ENCODE measurements at places on chromosomes 2 and 18.

- no peak for DNase-seq
Measured at GRCh38 chr18:361941-362310, 94.1 kb upstream of the THOC1 start.

- no peak for DNase-seq
Measured at GRCh38 chr2:40210344-40210967, 241.4 kb downstream of the SLC8A1 start.

- DNase-seq = no peak
Measured at GRCh38 chr2:96336873-96337272, 1.3 kb downstream of the NCAPH start.

DNA sequence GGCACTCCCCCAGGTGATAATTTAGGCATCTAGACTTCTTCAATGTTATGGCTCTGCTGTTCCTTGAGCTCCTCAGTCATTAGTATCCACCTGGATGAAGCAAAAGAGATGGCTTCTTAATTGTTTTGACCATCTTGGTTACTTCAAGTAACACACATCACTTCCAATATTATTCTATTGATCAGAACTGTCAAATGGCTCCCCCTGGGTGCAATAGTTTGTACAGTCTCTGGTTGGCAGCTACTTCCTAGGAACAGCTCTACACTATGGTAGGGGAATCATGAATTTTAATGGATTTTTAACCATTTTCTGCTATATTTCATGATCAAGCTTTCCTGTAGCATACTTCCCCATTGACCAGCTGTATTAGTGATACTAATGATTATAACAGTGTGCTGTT is 157.0 kb downstream of the NYAP2 start:
- DNase-seq = no peak

- no peak for DNase-seq
Measured at GRCh38 chr2:152453129-152453911, 118.3 kb downstream of the FMNL2 start.

DNA sequence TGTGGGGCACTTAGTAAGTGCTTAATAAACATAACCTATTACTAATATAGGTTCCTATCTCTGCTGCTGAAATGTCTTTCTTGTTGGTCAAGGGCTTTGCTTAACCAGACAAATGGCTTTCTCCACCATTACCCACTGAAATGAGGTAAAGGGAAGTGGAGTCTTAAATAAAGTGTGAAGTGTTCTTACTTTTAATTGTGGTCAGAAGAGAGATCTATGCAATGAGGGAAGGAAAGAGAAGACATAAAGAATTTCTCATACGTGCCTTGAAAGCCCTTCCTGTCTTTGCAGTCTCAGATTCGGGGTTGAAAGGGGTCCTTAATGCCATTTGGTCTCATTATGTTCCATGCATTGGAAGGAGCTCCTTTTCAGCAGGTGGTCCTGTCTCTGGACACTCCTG is 6.9 kb upstream of the CXCR4 start:
- DNase-seq = no peak

DNA sequence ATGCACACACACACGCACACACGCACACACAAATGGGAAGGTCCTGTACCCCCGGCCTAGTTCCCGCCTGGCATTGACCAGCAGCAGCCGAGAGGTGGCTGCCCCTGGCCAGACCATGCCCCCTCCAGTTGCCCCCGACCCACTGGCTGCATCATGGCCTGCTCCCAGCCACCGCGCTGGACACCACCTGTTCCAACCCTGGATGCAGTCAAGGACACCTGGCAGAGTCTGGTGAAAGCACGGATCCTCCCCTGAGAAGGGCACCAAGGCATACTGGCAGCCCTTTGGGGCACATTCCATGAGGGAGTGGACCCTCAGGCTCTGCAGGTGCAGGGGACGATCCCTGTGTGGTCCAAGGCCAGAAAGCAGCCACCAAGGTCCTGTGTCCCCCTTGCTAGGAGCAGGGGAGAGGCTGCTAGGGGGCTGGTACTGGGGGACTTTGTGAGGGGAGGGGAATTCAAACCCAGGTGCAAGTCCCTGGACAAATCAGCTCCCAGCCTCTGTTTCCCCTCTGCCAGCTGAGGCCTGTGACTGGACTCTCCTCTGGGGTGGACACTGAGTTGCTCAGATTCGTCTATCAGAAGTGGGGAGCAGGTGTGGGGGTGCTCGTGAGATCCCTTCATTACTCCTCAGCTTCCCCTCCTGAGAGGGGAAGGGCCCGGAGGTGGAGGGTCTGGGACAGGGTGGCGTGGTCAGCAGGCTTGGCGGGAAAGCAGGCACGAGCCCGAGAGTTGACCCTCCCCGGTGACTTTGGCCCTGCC is 3.5 kb downstream of the ESPNL start:
- DNase-seq = no peak
